Epithelial cell of alveolus of lung (primary cell): ENCODE measurements at places on chromosomes 6 and 20. TPM values are rescaled to one million over a fixed set of nuclear protein-coding genes. Genes with fewer than 3 reads are reported as not detected.

Gene NR2E1
- not detected in 2 replicates for total RNA-seq

Gene SERINC1
- total RNA-seq = 102 and 174 TPM in 2 replicates

Gene HTR1B
- 0.32 and 8.7 TPM in 2 replicates for total RNA-seq

Gene GPR6
- not detected in 2 replicates for total RNA-seq

Gene POM121L2
- total RNA-seq = not detected in 2 replicates

Gene COL9A3
- total RNA-seq = 1.3 and 44.4 TPM in 2 replicates

Gene POLR1H
- total RNA-seq = 25.7 and 51.3 TPM in 2 replicates

Gene DLK2
- total RNA-seq = 1.0 and 1.8 TPM in 2 replicates

Gene CST1
- 5.9 and 171 TPM in 2 replicates for total RNA-seq

Gene DEFB126
- total RNA-seq = not detected in 2 replicates

Gene SLC13A3
- total RNA-seq = 3.1 and 8.2 TPM in 2 replicates
